ENCODE measurements at places on chromosomes 6 and 20.

- no peak overlapping the region for H3K27ac ChIP-seq
- H3K36me3 ChIP-seq, result peaks cover 19% of the 10 kb centered on the region
- peaks cover 35% of the 10 kb centered on the region for H3K4me1 ChIP-seq
- no peak overlapping the region for H3K4me3 ChIP-seq
Measured at GRCh38 chr6:30168741-30169140, 5.4 kb downstream of the TRIM15 start.

DNA sequence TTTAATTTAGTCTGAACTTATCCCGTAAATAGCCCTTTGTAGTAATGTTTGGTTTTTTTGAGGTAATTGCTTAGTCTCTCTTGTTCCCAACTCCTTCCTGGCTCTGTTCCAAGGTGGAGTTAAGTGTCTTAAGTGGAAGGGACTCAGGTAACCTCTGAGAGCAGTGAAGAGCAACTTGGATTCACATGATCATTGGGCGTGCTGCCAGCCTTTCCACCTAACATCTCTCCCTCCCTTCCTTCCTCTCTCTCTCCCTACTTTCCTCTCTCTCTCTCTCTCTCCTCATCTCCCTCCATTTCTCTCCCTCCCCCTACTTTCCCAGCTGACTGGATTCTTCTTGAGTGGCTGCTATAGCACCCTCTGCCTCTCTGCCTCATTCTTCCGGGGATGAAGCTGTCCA lies 232.9 kb upstream of the SASH1 start:
- H3K36me3 ChIP-seq, result no peaks in the 10 kb centered on the region
- no peaks in the 10 kb centered on the region for H3K4me1 ChIP-seq
- H3K4me3 ChIP-seq, result no peak overlapping the region
- DNase-seq, result no peak
- H3K27ac ChIP-seq, result no peak overlapping the region

DNA sequence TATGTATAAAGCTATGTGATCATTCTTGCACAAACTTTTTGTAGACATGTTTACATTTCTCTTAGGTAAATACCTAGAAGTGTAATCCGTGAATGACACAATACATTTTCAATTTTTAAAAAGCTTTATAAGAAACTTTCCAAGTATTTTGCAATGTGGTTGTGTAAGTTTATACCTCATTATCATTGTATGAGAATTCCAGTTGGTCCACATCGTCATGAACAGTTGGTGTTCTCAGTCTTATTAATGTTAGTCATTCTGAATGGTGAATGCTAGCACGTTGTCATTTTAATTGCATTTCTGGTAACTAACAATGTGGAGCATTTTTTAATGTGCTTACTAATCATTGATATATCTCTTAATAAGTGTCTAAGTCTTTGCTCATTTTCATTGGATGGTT lies 116.5 kb upstream of the F13A1 start:
- no peak for DNase-seq
- H3K4me1 ChIP-seq, result no peaks in the 10 kb centered on the region
- no peak overlapping the region for H3K4me3 ChIP-seq
- H3K27ac ChIP-seq, result no peak overlapping the region
- H3K27me3 ChIP-seq, result no peaks in the 10 kb centered on the region
- no peaks in the 10 kb centered on the region for H3K36me3 ChIP-seq

DNA sequence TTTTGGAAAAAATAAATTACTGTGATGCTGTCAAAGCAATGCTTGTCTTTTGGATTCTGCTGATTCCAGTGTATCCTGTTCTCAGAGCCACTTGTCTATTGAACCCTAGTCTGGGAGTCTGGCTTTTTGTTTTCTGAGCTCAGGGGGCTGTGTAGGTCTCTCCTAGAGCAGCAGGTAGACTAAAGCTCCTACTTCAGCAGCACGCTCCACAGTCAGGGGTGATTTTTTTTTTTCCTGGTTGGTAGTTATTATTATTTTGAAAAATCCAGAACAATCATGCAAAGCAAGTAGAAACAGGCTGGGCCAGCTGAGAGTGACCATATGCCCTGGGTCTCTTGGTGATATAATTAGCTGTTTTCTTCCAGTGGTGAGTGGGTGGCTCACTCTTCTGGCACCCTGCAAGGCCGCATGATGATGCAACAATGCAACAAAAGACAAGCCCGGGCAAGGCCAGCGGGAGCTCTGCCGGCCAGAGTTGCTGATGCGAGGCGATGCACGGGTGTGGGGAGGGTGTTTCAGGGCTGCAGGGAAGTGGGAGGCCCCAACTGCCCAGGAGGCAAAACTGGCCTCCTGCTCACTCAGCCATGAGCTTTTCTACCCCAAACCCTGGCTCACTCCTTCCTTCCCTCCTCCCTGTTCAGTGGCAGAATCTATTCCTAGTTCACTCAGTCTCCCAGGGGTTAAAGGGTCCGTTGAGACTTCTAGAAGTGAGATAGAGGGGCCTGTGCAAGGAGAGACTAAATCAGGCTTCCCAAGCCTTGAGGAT lies 11.5 kb upstream of the CDKN1A start:
- H3K4me1 ChIP-seq, result peaks cover 89% of the 10 kb centered on the region
- H3K36me3 ChIP-seq, result no peaks in the 10 kb centered on the region
- H3K27me3 ChIP-seq, result peaks cover 9% of the 10 kb centered on the region
- H3K4me3 ChIP-seq, result no peak overlapping the region

DNA sequence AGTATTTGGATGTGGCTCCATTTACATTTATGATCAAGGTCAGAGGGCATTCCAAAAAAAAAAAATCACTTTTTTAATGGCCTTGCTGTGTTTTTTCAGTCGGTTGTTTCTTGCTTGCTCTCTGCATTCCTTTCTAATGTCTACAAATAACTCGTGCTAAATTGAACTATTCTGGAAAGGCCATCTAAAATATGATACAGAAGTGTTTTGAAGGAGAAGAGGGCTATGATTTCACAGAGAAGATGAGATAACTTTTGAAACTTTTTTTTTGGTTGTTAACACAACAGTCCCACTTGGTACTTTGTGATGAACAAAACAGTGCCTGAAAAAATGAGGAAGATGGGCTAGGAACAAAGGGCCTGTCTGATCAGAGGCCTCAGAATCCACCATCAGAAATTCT lies 156.1 kb upstream of the SMLR1 start:
- no peak for DNase-seq
- H3K4me3 ChIP-seq, result no peak overlapping the region
- no peaks in the 10 kb centered on the region for H3K36me3 ChIP-seq
- no peaks in the 10 kb centered on the region for H3K4me1 ChIP-seq

DNA sequence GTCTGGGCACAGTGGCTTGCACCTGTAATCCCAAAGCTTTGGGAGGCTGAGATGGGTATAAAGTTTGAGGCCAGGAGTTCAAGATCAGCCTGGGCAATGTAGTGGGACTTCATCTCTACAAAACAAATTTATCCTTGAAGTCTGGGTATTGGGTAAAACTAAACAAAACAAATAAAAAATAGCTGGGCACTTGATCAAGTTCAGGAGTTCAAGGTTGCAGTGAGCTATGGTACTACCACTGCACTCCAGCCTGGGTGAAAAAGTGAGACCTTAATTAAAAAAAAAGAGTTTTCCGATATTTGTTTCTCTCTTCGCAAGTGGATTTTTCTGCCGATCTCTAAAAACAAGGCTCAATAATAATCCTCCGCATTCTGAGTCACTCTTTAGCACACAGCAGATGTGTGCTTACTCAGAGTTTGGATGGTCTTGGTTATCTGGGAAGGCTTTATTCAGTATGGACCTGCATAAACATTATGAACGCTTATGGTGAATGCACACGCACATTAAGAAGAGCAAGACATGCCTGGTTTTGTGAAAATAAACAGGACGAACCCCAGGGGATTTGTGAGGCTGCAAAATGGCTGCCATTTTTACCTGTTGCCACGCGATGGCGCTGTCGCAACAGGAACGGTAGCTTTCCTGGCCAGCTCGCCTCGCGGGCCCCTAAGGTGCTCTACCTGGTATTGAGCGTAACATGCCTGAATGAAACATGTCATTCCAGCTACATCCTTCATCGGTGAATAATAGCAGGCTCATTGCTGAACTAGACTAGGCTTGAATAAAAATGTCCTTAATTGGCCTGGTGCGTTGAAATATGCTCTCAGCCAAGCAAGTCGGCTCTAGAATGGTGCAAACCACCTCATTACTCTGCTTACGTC lies 6.0 kb downstream of the OPN5 start:
- H3K4me1 ChIP-seq, result peaks cover 12% of the 10 kb centered on the region
- no peak overlapping the region for H3K4me3 ChIP-seq
- H3K36me3 ChIP-seq, result no peaks in the 10 kb centered on the region
- no peaks in the 10 kb centered on the region for H3K27me3 ChIP-seq
- H3K27ac ChIP-seq, result no peak overlapping the region

- H3K4me1 ChIP-seq, result no peaks in the 10 kb centered on the region
- no peak for DNase-seq
- no peak overlapping the region for H3K27ac ChIP-seq
- H3K27me3 ChIP-seq, result no peaks in the 10 kb centered on the region
- H3K36me3 ChIP-seq, result no peaks in the 10 kb centered on the region
Measured at GRCh38 chr20:12723811-12724210, 285.0 kb upstream of the SPTLC3 start.

DNA sequence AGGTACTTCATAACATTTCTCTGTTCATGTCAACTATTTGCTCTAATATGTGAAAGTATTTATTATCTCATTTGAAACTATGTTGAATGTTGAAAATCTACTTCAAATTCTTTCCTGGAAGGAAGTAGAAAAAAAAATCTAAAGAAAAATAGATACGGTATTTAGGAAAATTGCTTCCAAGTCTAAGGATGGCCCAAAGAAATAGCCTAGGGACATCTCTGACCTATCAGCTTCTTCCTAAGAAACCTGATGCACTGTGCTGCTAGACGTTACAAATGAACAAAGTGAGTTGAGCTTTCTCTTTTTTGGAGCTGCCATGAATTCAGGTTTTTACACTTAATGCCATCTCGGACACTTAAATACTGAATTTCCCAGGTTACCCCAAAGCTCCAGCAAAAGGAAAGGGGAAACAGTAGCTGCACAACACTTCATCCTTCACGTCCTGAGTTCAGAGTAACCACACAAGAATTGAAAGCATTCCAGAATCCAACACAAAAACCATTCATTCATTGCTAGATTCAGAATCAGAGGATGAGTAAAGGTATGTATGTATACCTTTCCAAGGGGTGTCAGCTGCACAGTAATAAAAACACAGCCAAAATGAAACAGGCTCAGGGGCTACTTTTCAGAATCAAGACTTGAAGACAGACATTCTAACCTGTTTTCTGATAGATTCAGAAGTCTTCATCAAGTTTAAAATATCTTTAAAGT lies 7.9 kb downstream of the RMND1 start:
- H3K27ac ChIP-seq, result no peak overlapping the region
- peaks cover 7% of the 10 kb centered on the region for H3K36me3 ChIP-seq
- peaks cover 96% of the 10 kb centered on the region for H3K4me1 ChIP-seq
- no peaks in the 10 kb centered on the region for H3K27me3 ChIP-seq
- no peak overlapping the region for H3K4me3 ChIP-seq
